ENCODE measurements at places on chromosomes 1 and 21. TPM values are rescaled to one million over a fixed set of nuclear protein-coding genes. Genes with fewer than 3 reads are reported as not detected.

GRCh38 chr1:228956864-228957263 is 221.6 kb downstream of the RHOU start:
- DNase-seq, result no peak

- DNase-seq, result no peak
These were observed 8.3 kb upstream of the C8B start for GRCh38 chr1:56973923-56974742.

Gene ST6GALNAC3
- 0.51 TPM for total RNA-seq

DNA sequence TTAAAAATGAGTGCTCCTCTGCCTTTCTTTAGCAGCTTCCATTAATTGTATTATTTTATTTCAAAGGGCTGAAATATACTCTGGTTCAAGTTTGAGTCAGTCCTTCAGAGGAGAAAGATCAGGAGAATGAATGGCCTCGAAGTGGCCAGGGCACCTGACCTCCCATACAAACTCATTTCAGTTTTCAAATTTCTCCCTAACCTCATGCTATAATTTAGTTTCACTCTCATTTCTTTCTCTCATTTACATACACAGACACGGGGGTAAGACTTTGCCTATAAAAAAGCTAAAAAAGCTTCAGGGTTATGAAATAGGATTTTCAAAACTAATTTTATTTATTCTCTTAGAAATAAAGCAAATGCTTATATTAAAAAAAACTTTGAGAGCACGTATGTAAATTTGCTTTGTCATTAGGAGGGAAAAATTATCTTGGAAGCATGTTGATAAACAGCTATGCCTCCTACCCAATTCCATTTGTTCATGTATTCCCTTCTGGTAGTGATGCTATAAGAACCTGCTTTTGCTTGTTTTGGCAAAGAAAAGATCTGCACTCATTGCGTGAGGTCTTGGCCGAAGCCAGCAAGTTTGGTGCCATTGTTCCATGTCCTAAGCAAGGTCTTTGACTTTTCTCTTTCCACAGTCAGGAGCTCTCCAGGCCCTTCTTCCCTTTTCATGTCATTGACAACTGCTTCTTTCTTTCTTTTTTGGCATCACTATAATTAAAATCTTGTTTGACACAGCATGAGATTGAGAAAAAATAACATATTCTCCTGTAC is 80.4 kb upstream of the LRRC53 start:
- no peak for DNase-seq

GRCh38 chr1:36365381-36365780 is 20.3 kb downstream of the STK40 start:
- peak; percentile 74 for DNase-seq

DNA sequence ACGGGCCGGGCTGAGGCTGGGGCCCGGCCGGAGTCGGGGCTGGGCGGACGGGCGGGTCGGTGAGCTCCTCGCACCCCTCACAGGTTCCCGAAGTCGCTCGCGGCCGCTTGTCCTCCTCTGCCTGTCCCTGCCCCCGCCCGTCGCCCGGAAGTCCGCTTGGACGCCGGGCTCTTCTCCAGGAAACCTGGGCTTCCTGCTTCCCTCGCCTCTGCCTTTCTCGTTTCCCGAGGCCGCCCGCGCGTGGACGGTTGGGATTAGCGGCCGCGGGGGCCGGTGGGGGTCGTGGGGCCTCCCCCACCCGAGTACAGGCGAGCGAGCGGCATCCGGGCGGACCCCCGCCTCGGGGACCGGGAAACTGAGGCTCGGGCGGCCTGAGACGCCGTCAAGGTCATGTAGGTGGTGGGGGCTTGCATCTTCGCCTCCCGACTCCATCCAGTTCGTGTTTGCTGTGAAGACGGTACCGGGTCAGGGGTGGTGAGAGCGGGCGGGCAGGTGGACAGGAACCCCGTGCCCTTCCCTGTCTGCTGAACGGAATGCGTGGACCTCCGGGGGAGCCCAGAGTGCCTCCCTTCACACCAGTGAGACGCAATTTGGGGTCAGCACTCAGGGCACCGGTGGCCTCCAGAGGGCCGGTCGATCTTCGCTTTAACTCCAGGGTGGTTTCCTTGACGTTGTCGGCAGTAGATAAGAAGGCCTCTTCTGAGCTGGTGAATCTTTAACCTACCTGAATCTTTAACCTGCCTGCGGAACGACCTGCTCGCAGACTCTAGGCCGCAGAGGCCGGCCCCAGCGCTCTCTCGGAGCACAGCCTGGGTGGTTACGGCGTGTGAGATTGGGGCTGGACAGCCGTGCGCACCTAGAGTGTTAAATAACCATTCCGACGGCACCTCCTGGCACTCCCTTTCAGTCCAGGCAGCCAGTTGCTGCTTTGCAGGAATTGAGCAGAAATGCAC is 686 bp downstream of the ARF1 start:
- peak; percentile 40 for DNase-seq

Gene RC3H1
- total RNA-seq, result 12.8 TPM

Gene HOOK1
- under 0.01 TPM for total RNA-seq

Gene RHBG
- not detected for total RNA-seq

- DNase-seq, result peak; percentile 12
These were observed 186.5 kb downstream of the TGFBR3 start for GRCh38 chr1:91699339-91699974.

- no peak for DNase-seq
These were observed 75.0 kb upstream of the COX20 start for GRCh38 chr1:244760471-244760870.

GRCh38 chr21:15192243-15192642 is 127.4 kb upstream of the NRIP1 start:
- no peak for DNase-seq

Gene GLMN
- total RNA-seq, result 7.8 TPM

DNA sequence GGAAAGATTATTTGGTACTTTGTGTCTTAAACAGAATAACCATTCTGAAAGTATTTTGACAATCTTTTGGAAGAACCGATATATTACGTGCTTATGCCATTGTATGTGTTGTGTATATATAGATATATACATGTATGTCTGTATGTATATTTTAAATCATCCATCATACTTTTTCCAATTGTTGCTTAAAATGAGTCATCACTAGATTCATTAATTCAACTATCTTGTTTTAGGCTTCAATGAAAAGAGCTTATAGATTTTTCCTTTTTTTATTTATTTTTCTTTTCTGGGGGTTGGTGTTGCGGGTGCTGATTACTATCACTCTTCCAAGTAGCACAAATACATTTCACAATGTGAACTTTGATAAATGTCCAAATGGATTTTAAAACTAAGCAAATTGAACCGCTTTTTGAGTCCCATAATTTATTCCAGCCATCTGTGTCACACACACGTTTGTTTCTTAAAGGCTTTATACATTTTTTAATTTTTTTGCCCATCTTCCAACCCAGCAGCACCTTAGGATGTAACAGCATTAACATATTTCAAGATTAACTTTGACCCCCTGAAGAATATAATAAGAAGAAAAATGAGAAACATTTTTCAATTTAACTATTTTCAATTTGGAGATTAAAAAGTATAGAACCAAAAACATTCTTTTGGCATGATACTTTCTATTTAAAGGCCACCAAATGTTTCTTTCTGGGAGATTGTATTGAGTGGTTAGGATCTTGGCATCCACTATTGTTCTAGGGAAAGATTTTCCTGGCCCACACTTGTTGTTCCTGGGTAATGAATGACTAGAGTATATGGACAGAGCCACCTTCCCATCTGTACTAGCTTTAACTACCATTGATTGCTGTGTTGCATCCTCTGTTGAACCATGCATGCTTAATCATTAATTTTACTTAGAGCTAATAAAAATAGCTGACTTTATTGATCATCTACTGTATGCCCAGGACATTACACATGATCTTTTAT is 9.3 kb upstream of the DPYD start:
- no peak for DNase-seq

- no peak for DNase-seq
These were observed 5.6 kb downstream of the PDZK1IP1 start for GRCh38 chr1:47184090-47184821.

DNA sequence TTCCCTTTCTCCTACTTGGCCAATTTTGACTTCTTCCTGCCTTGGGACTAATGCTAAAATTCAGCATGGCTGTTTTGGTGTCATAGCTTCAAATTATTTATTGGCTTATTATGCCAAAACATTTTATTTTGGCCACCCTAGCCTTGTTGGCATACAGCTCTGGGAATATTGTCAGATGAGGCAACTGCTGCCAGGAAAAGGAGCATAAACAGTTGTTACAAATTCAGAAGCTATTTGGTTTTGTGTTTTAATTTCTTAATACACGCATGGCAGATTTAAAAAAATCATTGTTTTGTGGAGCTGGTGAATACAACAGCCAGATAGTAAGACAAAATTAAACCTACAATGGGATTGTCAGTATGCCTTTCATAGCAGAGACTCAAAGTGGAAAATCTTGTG is 66.8 kb upstream of the BCL10 start:
- DNase-seq, result peak; percentile 37

DNA sequence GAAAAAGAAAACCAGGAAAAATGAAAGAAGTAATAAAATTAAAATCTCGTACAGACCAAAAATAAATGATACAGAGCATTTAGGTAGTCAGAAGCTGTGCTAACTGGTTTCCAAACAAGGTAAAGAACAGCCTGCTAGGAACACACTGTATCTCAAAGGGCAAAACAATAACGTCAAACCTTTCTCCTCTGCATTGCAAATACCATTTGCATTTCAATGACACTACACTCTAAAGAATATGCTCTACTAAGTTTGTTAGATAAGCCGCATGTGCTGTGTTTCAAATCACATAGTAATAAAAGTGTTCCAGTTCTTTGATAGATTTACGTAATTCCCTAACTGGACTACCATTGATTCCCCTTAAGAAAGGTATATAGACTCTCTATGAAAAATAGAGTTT is 648.8 kb downstream of the PLA2G4A start:
- no peak for DNase-seq

Gene ARMH1
- 6.4 TPM for total RNA-seq

GRCh38 chr1:244919320-244920282 is 55.3 kb upstream of the HNRNPU start:
- DNase-seq, result no peak

- peak; percentile 52 for DNase-seq
These were observed 14.4 kb downstream of the SLC5A9 start for GRCh38 chr1:48236716-48237470.

- peak; percentile 54 for DNase-seq
These were observed 742 bp upstream of the HSPA13 start for GRCh38 chr21:14383596-14384180.

DNA sequence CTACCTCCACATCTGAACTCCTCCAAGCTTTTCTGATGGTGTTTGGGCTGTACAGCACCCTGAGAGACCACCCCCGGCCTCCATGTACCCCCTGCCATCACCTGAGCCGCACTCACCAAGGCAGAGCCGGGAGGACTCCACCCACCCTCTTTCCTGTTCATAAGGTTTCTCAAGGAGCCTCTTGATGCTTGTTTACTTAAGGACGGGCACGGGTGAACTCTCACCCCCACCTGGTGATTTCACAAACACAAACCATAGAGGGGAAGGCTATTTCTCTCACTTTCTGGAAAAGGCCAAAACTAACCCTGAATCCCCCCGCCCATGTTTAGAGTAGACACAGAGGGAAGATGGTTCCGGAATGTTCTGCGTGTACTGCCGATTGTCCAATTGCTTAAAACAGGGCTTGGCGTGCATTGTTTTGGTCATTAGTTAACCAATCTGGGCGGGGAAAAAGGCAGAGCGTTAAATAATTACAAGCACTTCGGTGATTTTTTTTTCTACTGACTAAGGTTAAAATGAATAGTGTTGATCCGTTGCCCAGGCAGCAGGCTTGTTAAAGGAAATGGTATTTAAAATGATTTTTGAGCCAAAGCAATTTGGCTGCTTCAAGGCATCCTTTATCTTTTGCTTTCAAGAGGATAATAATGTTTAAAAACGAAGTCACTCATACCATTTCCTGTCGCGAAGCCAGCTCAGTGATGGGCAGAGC is 279.8 kb upstream of the VAMP3 start:
- DNase-seq, result peak; percentile 70

DNA sequence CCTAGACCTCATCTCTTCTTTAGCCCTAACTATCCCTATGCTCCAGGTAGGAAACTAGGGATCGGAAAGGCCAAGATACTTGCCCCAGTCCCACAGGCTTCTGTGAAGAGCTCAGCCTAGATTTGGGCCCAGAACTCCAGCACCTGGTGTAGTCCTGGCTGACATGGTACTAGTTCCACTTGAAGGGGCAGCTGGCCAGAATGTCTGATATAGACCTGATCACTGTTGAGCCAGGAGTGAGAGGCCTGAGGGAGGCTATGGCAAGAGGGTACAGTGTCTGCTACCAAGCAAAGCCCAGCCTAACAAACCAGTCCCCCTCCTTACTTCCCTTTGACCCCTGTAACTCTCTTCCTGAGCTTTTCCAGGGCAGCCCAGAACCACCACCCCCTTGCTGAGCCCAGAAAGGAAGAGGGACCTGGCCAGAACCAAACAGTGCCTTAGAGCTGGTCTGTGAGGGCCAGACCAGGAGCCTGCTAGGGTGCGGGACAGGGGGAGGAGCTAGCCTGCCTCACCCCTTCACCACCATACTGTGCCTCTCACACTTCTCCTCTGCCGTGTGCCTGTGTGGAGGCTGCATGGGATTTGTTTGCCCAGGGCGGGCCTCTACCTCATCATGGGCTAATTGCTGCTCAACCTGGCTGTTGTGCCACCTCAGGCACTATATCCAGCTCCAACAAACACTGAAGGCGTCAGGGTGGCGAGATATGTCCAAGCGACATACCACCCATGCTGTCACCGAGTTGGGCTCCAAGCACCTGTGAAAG is 10.9 kb downstream of the POMGNT1 start:
- DNase-seq, result no peak

DNA sequence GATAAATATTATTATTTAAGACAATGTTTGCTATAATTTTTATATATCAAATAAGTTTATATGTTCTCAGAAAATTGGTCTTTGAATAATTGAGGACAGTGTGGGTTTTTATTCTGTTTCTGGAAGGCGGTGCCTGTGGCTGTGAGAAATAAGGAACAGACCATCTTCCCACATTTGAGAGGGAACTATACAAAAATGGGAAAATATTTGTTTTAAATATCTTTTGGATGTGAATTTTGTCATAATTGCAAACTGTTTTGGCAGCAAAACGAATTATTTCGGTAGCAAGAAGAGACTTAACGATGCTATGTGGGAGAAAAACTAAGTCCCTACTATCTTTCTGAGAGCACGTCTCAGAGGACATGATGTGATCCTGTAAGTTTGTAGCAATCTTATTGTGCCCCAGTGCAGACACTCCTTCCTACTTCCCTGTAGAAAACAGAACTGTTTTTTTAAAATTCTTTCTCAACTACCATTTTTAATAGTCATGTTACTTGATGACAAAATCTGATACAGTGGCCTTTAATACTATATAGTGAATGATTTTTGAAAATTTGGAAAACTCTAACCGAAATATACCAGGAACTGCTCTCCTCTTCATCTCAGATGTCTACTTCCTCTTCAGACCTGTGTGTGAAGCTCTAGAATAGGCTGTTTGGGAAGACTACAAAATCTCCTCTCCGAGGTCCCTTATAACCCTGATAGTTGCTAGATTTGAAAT is 25.4 kb downstream of the PTPRC start:
- no peak for DNase-seq

All from fibroblast of lung (primary cell).